ENCODE measurements at places on chromosomes 2 and 18.

- no peak for DNase-seq
Measured at GRCh38 chr2:66929632-66930338, 467.3 kb upstream of the ETAA1 start.

DNA sequence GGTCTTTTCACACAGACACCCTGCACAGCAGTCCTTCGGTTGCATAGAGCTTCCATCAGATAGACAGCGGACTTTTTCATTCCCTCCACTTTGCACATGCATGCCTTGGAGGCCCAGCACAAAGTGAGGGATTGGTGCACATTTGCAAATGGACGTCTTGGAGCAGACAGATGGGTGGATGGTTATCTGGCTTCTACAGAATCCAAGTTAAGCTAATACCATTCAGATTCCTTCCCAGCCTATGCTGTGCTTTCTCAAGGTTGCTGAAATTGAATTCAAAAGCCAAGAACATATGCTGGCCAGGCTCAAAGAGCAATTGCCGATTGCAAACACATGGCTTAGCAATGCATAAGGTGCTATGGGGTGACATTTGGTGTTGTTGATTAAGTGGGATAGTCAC is 186.4 kb downstream of the VAPA start:
- no peak for DNase-seq

DNA sequence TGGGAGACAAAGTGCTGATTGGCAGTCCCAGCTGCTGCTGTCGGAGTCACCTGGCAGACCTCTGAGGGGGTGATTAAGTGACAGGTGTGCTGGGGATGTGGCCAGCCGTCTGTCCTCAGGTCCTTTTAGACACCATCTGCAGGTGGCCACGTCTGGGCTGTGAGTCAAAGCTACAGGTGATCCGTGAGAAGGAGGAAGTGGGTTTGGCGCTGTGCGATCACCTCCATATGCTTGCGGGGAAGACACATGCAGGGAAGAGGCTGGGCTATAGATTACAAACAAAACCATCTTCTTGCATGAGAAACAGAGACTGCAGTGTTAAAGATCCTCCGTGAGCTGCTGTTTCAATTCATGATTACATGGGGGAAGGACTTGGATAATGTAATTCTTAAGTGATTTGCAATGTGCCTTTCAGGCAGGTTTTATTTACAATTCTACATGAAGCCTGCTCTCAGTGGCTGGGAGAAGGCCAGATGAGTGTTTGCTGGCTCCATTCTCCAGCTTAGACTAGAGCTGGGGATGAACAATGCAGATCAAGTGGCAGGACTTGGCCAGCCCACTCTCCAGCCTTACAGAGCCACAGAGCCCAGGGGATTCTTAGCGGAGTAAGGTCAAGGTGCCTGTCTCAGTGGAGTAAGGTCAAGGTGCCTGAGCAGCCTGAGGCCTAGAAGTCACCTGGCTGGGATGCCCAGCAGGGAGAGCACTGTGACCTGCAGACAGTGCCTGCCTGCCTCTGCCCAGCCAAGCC is 87.8 kb downstream of the LYPD1 start:
- DNase-seq, result no peak

DNA sequence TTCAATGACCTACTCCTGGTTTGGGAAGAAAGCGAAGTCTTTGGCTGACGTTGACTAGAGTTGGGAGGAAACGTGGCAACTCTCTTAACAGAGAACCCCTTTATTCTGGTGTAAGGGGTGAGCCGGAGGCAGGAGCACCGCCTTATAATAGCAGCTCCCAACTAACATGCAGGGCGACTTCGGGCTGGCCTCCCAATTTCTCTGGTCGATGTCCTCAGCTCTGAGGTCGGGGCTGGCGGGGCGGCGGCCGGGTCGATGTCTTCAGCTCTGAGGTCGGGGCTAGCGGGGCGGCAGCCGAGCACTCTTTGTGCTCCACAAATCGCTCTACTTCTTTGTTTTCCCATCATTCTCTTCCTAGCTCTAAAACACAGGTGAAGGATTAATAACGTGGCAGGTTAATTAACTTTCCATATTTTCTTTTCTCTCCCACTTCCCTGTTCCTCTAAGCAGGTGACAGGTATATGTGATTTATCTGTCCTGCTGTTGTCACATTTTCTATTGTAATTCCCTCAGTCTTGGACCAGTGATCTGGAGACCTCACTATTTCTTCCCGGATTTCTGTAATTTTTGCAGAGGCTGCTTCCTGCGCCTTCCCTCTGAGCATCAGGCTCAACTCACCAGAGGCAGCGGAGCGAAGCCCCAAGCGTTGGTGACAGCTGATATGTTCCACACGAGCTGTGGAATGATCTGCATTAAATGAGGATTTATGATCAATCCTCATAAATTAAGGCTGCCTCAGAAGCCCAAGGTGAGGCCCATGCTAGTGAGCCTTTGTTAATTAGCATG is 64.3 kb downstream of the ACKR3 start:
- DNase-seq, result no peak

DNA sequence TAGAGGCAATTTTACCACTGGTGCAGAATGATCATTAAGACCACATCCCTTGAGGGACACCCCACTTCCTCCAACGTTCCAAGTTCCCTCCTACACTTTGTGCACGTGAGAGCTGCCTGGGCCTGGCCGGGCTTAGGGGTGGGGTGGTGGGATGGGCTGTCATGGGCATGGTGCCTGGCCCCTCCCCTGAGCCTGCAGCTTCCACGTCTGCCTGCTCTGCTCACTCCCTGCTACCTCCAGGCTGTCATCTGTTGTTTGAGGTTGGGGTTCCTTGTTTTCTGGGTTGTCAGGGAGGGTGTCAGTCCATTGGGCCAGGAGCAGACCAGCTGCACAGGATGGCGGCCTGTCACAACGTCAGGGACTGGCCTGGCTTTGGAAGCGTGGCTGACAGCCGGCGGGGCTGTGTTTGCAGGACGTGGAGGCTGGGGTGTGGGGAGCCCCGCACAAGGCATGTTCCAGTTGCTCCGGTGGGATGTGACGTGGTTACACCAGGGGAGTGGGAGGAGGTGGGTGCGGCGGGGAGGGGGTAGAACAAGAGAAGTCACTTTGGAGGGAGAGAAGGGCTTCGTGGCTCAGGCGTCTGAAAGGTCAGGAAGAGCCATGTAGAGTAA is 72.3 kb downstream of the RTP5 start:
- DNase-seq, result no peak

DNA sequence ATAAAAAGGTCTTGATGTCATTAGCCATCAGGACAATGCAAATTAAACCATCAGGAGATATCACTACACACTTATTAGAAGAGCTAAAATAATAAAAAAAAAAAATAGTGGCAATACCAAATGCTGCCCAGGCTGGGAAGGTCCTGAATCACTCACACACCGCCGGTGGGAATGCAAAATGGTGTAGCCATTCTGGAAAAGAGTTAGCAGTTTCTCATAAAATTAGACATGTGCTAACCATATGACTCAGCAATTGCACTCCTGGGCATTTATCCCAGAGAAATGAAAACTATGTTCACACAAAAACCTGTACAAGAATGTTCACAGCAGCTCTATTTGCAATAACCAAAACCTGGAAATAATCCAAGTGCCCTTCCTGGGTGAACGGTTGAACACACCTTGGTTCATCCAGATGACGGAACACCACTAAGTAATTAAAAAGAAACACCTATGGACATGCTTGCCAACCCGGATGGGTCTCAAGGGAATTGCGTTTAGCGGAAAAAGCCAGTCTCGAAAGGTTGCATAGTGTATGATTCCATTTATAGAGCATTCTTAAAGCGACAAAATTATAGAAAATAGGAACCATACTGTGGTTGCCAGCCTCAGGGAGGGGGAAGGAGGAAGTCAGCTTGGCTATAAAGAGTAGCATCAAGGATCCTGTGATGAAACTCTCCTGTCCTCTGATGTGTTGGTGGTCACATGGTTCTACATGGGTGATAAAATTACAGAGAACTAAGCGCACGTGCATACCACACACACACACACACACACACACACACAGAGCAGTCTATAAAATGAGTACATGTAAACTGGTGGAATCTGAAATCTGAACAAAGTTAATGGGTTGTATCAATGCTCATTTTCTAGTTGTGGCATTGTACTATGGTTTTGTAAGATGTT is 4.6 kb downstream of the MBP start:
- no peak for DNase-seq

GRCh38 chr2:159129824-159130223 is 156.7 kb downstream of the WDSUB1 start:
- DNase-seq, result no peak

GRCh38 chr18:27785815-27786471 is 391.0 kb downstream of the CDH2 start:
- no peak for DNase-seq

GRCh38 chr2:45278365-45279078 is 269.3 kb upstream of the SIX2 start:
- no peak for DNase-seq

GRCh38 chr18:56652802-56653201 is 1.6 kb downstream of the WDR7 start:
- no peak for DNase-seq

DNA sequence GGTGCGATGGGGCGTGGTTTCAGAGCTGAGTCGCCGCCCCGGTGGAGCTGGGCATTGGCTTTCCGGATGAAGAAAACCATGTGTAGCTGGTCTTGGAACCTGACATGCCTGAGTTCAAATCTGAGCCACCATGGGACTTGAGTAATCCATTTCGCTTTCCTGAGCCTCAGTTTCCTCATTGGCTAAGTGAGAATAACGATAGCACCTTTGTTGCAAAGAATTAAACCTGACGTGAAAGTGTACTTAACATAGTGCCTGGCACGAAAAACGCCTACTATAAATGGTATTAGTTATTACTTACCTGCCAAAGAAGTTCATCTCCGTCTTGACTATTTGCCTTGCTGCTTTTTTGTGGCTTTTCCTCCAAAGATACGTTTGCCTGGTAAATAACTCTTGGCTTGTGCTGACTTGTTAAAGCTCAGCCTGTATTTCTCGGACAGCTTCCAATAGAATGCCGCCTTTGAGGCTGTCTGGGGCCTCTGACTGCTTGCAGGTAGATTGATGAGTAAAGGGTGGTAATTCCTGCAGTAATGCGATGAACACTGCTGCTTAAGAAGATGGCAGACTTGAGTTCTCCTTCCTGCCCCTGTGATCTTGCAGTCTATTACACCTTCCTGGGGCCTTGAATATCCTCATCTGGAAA is 1.3 kb downstream of the CDCA7 start:
- no peak for DNase-seq

DNA sequence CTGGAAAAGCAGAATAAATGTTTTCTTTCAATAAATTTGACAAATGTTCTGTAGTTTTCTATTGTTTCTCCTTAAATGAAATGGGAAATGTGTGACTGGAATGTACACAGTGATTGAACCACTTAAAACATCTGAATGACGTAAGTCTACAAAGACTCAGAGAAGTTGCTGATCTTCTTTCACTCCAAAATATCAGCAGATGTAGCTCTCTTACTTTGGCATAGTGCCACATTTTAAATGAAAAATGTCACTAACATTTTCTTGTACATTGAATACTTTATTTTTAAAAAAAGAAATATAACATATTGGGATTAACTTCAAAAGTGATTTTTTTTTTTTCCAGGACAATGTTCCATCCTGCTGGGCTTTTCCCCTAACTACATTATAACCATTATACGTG is 565.6 kb downstream of the TMEM182 start:
- no peak for DNase-seq

GRCh38 chr2:101396316-101396717 is 9.0 kb upstream of the CREG2 start:
- no peak for DNase-seq

GRCh38 chr2:27298391-27299080 is 9.7 kb downstream of the UCN start:
- no peak for DNase-seq

- DNase-seq, result no peak
Measured at GRCh38 chr2:113216321-113216720, 42.5 kb downstream of the PSD4 start.

- no peak for DNase-seq
Measured at GRCh38 chr2:151091583-151091982, 170.1 kb downstream of the RBM43 start.

DNA sequence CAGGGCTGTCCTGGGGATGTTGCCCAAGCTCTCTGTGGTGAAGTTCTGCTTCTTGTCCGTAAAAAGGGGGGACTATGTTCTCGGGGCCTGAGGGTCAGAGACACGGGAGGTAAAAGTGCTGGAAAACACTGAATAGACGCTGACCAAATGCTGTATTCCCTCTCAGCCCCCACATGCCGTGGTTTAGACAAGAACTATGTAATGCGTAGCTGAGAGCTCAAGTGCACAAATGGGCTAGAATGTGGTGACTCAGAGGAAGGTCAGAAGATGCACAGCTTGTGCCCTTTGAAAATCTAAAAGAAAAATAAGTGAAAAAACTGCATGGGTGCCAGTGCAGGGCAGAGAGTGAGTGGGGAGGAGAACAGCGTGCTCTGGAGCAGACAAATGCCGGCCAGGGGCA is 80.3 kb upstream of the MAP4K4 start:
- DNase-seq, result no peak

DNA sequence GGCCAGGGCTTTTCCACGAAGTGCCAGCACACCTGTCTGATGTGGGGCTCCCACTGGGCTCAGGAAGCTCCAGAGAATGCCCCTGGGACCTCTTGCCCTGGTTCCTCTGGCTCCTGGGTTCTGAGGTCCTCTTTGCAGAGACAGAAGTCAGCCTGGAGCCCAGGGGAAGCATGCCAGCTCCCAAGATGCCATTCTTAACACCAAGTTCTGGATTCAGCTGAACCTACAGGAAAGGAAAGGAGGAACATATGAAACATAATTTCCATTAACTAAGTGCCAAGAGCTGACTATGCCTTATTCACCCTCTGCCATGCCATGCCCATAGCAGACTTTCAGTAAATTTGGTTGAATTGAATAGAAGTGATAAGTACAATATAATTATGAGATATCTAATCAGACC is 21.9 kb downstream of the FAM124B start:
- DNase-seq, result no peak

DNA sequence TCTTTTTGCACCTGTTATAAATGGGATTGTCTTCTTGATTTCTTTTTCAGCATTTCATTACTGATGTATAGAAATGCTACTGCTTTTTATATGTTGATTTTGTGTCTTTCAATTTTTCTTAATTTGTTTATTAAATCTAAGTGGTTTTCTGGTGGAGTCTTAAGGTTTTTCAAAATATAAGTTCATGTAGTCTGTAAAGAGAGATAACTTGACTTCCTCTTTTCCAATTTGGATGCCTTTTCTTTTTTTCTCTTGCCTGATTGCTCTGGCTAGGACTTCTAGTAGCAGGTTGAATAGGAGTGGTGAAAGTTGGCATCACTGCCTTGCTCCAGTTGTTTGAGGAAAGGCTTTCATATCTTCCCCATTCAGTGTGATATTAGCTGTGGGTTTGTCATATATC is 28.6 kb upstream of the GALNT5 start:
- no peak for DNase-seq

All from activated CD4-positive, CD25-positive, alpha-beta regulatory T cell (primary cell).